ENCODE measurements at places on chromosomes 7 and 10. TPM values are rescaled to one million over a fixed set of nuclear protein-coding genes. Genes with fewer than 3 reads are reported as not detected.
A peak's percentile ranks its signal among the peaks of the same experiment; 100 is the strongest.

SPAM1 gene
- polyA plus RNA-seq: not detected

PHF14 gene
- polyA plus RNA-seq: 29.7 TPM

ZNF518A gene
- polyA plus RNA-seq: 21.5 TPM

CPA4 gene
- 1.9 TPM for polyA plus RNA-seq

TRIM74 gene
- polyA plus RNA-seq: not detected

AKR1C1 gene
- polyA plus RNA-seq: 8.4 TPM

TAS2R38 gene
- 0.23 TPM for polyA plus RNA-seq

ASB13 gene
- 13.5 TPM for polyA plus RNA-seq

GRK5 gene
- polyA plus RNA-seq: 19.1 TPM

TMEM178B gene
- polyA plus RNA-seq: 0.57 TPM

TMEM196 gene
- polyA plus RNA-seq: not detected

LDB1 gene
- polyA plus RNA-seq: 82.7 TPM

CALML5 gene
- 0.99 TPM for polyA plus RNA-seq

- no peak for DNase-seq
Observed at GRCh38 chr7:152131981-152132494, 106.6 kb downstream of the GALNT11 start.

- no peak for DNase-seq
Observed at GRCh38 chr10:10685566-10685965, 332.1 kb upstream of the CELF2 start.

DNA sequence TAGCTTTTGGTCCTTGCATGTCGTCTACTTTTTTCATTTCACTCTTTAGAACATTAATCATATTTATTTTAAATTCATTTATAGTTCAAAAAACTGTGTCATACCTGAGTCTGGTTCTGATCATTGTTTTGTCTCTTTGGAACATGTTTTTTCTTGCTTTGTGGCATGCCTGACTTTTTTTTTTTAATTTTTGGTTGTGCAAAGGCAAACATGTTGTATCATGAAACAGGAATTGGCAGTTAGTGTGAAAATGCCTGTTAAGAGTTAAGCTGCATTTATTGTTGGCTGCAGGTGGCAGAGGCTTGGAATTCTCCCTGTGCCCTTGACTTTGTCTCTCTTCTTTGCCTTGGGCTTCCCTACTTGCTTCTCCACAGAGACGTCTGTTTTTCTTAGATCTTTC is 525.0 kb upstream of the ADARB2 start:
- DNase-seq: no peak

GRCh38 chr7:7848246-7848645 is 120.3 kb upstream of the GLCCI1 start:
- DNase-seq: no peak

- no peak for DNase-seq
Observed at GRCh38 chr7:140719721-140720120, 23.2 kb downstream of the NDUFB2 start.

GRCh38 chr10:61487506-61487905 is 34.3 kb upstream of the TMEM26 start:
- no peak for DNase-seq

GRCh38 chr10:42753507-42754154 is 29.0 kb upstream of the BMS1 start:
- DNase-seq: peak; percentile 8

DNA sequence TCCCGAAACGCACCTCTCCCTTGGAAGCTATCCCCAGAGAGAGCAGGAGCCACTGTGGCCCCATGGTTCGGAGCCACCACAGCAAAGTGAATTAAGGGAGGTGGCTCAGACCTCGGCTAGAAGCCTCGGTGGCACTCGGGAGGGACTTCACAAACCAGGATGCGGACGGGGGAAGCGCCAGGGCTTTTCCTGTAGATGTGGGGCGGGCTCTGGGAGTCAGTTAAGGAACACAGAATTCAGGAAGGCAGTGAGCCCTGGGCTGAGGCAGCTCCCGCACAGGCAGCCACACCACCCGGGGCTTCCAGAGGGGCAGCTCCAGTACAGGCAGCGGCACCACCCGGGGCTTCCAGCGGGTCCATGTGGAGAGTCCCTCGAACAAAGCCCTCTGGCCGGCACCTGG is 42.7 kb upstream of the DPYSL4 start:
- no peak for DNase-seq

DNA sequence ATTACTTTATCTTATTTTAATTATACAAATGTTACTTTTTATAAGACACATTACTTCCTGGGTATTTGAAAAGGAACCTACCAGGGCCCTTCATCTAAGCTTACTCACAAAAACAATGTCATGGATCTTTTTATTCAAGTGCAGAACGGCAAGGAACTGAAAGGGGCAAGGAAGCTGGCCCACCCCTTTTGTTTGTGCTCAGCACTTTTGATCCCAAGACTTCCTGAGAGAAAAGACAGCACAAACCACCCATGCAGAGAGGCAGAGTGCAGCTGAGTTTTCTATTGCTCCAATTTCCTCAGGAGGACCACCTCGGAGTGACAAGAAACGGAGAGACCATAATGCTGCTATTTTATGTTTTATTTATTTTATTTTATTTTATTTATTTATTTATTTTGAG is 232.0 kb upstream of the NRP1 start:
- no peak for DNase-seq

DNA sequence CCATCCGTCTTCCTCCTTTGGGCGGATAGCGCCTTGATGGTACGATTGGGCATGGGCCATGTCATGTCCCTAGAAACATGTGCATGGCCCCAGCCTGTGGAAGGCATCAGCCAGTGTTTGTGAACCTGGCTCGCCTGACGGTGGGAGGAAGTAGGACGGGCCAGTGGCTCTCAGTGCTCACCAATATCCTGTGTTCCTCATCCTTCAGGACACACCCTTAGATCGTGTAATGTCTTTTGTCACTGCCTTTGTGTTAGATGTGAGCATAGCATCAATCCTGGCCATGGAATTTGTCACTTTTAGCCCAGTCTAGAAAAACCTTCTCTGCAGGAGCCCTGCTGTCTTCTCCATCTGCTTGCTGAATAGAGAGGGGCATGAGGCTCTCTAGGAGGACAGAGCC is 77.6 kb downstream of the PFKFB3 start:
- no peak for DNase-seq

GRCh38 chr7:148637094-148637493 is 46.5 kb downstream of the C7orf33 start:
- DNase-seq: no peak

- peak; percentile 42 for DNase-seq
Observed at GRCh38 chr7:117072620-117073118, 119.4 kb downstream of the ST7 start.

DNA sequence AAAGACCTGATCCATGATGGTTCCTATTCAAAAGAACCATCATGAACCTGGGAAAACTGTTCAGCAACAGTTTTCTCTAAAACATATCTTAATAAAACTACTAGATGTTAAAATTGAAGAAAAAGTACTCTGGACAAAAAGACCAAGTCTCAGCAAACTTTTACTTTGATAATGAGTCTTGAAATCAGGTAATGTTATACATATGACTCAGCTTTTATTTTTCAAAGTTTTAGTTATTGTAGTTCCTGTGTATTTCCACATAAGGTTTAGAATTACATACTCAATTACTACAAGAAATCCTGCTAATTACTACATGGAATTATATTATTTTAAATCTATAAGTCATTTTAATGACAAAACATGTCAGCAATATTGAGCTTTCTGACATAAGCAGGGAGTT is 42.2 kb downstream of the ZNF33B start:
- no peak for DNase-seq

DNA sequence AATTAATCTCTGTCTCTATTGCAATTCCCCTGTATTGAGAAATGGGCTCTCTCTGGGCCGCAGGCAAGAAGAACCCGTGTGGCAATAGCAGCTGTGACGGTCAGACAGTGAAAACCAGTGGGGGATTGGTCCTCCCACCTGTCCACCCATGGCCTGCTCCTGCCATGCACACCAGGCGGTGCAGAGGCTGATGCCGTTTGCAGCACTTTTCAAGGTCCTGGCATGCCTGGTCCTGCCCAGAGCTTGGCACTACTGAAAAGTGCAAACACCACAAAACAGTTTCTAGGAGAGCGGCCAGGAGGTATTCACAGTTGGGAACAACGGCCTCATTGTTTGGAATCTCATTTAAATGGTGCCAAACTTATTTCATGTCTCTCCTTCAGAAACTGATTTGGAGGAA is 41.5 kb downstream of the PSPH start:
- no peak for DNase-seq

DNA sequence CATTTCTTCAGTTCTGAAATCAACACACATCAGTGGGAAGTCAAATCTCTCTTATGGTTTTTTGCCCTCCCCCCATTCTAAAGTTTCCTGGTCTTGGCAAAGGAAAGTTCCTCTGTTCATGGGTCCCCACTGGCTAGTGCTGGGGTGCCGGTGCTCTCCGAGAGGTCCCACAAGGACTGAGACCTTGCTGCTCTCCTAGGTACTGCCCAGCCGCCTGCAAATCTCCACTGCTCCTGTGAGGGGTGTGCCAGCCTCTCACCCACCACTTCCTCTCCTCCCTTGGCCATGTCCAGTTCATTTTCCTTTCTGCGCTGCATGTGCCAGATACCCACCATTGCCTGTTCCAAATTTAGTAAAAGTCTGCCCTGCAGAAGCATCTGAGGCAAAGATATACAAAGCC is 17.2 kb upstream of the INHBA start:
- DNase-seq: no peak

DNA sequence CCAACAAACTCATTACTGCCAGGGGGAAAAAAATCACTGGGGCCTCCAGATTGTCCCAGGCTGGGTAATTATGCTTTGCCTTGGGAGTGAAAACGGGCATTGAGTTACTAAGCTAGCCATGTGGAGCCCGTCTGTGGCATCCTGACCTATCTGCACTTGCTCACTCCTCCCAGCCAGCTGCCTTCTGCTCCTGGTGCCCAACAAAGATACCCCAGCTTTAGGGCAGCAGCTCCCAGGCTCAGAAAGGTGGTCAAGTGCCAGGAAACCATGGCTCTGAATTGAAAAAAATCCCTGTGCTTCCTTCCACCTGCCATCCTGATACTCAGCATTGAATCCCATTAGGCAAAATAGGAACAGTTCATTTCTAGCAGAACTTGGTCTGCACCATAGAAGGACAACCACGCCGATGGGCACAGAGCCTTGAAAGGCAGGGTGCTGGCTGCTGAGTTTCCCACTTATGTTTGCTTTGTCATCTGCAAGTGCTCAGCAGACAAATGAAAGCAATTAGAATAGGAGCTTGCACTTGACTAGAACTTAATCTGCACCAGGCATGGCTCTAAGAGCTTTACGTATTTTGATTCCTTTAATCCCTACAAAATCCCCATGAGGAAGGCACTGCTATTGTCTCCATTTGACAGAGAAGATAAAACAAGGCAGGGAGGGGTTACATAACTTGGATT is 42.8 kb downstream of the HSPA12A start:
- DNase-seq: no peak

DNA sequence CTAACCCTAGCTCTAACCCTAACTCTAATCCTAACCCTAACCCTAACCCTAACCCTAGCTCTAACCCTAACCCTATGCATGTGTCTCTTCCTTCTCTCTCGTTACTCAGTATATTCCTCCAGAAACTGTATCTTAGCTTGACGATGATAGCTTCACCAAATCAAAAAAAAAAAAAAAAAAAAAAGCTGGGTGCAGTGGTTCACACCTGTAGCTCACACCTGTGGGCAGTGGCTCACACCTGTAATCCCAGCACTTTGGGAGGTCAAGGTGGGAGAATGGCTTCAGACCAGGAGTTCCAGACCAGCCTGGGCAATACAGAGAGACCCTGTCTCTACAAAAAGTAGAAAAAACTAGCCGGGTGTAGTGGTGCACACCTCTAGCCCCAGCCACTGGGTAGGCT is 414.0 kb downstream of the GATA3 start:
- no peak for DNase-seq

DNA sequence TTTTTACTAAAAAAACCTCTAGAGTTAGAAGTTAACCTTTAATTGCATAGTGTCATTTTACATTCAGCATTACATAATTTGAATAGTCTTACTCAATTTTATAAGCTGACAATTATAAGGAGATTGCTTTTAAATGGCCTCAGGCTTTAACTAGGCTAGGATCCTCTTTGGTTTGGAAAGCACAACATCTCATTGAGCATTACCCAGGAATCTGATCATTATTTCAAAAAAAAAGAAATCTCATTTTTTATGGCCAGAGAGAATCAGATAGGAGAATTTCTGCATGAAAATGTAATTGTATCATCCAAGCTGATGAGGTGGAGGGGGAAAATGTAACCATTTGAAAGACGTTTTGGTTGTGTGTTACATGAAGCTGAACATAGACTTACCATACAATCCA is 324.9 kb upstream of the POT1 start:
- no peak for DNase-seq

DNA sequence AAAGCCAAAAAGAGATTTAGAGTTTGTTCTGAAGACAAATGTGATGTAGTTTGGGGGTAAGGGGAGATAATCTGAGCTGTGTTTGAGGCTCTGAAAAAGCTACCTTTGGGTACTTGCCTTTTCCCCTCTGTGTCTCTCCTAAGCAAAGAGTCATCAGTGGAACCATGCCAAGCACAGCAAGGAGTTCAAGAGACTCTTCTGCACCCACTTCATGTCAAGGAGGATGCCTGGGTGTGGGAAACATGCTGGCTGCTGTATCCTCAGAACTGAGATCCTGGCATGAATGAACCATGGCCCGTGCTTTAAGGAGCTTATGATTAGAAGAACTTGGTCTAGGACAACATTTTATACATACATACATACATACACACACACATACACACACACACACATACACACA is 142.9 kb downstream of the NOC3L start:
- no peak for DNase-seq

- DNase-seq: no peak
Observed at GRCh38 chr7:129494041-129494440, 8.3 kb upstream of the SMKR1 start.

DNA sequence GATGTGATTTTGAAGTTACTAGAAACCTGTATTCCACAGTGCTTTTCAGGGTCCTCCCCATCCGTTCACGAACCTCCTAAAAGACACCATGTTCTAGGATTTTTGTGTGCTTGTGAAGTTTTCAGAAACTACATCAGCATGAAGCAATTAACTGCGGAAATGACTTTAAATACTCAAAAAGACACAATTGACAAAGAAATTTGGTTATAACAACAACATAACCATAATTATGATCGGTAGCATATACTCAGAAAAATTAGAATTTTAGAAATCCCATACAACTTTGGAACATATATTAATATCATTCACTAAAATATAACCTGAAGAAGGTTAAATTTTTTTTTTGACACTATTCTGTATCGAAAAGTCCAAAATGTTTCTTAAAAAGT is 43.8 kb upstream of the FAM20C start:
- no peak for DNase-seq

DNA sequence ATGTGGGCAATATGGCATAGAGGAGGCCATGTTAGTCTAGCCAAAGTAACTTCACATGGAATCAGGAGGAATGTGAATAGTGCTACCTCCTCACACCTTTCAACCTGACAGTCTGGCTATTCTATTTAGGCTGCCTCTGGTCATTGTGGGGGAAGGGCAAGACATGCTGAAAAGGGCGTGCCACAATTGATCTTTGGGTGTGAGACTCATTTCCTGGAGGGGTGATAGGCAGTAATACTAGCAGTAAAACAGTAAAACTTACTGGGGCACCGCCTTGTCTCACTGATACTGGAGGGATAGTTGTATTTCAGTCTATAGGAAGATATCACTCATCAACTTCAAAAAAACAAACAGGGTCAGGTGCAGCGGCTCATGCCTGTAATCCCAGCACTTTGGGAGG is 88.7 kb downstream of the TMEM168 start:
- no peak for DNase-seq
